AG04449 (cell line): ENCODE measurements at places on chromosomes 4 and X.

- no peak for DNase-seq
Measured at GRCh38 chr4:36165631-36166005, 78.7 kb downstream of the ARAP2 start.

GRCh38 chr4:11404431-11404830, 24.3 kb downstream of the HS3ST1 start:
- DNase-seq = no peak

DNA sequence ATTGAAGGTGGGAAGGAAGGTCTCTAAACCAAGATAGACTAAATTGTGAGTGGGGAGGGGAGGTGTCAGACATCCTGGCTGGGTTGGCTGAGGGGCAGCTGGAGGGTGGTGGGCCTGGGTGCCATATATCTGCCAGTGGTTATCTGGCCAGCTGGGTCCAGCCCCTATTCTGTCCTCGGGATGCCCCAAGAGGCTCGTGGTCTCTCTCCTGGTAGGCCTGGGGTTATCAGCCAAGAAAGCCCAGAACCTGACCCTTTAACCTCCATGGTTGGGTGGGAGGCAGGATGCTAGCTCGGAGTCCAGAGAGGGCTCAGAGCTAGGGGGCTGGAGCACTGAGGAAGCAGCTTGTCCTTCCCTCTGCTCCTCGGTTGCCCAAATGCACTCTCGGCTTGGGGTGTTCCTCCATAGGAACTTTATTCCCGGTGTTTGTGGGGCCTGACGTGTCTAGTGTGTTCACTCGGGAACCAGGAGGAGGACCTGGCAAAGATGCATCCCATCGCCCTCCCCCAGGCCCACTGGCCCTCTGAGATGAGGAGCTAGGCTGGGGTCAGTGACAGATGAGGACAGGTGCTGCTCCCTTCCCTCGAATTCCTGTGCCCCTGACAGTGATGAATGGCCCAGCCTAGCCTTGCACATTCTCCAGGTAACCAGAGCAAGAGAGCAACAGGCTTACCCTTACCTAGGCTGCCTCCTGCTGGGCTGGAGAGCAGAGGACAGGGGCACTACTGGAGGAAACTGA, 5.2 kb upstream of the EFNB1 start:
- DNase-seq = no peak

DNA sequence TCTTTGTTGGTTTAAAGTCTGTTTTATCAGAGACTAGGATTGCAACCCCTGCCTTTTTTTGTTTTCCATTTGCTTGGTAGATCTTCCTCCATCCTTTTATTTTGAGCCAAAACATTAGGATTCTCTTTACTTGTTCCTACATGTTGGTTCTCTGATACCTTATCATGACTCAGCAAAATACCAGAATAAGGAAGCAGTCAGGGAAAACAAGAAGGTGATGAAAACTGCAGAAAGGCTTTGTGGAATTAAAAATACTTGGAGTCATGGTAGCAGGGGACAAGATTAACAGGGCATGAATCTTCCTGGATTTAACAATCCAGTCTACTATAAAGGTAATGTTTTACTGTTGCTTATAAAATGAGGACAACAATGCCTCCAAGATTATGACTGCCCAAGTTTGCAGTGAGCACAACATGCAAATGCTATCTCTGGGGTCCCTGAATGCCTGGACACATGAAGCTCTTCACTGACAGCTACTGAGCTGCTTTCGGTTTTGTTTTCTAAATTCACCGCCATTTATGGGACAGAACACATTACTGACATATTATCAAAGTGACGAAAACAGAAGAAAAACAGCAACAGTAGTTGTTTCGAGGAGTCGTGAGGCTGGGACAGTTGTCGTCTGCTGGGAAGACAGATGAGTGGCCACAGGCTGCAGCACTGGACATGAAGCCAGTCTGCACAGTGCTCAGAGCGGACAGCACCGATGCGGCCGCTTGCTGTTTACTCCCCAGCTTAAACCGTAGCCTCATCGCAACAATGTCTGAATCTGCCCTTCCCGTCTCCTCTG, 174.5 kb upstream of the DKK2 start:
- DNase-seq = no peak

GRCh38 chrX:69107231-69107739, 58.0 kb downstream of the PJA1 start:
- DNase-seq = no peak

DNA sequence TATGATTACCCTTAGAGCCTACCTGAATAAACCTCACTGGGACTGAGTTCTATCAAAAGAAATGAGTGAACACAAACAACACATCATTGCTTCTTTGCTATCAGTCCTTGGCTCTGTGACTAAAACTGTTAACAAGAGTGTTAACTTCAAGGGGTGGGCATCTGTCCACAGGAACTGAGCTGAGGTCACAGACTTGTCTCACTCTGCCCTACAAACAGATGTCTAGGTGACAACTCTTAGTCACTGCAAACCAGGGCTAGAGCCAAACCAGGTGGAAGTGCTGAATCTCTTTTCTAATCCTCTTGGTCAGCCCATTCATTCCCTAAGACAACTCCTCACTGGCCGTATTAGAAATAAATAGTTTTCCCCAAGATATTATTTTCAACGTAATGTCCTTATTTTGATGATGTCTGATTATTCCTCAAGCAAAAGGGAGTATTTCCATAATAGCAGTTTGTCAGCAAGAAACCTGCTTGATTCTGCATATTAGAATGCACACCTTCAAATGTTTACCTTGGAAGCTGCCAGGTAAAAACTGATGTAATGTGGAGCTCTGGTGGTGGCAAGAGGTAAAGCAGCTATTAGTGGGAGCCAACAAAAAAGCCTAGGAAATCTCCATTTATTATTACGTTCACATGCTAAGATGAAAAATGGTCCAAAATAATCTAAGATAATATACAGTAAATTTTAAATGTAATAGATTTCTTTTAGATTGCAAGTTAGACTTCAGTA, 4.0 kb downstream of the COL25A1 start:
- DNase-seq = no peak

DNA sequence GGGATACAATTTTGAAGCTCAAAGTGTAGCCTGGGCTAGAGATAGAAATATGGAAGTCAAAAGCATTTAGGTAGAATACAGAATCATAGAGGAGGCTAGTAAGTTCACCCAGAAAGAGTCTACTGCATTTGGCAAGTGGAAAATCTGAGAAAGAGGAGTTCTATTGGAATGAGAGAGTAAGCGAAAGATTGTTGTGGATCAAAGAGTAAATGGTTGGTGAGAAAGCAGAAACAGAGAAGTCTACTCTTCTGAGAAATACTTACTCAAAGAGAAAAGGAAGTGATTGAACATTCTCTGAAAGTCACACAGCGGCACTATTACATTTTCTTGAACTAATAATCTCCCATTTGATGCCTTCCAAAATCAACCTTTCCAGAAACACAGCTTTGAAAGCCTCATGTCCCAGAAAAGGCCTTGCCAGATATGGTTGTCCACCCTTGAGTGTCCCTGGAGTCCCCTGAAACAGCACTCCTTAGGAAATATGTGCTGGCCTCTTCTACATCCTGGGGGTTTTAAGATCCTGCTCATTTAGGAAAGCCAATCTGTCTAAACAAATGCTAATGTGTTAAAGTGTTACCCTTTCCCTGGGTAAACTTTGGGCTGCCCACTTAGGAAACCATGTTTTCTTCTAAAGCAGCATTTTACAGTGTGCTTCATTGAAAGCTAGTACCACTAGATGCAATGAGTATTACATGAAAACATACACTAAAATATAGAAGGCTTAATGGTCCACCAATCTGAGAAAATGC, 132.6 kb downstream of the INPP4B start:
- no peak for DNase-seq
